ENCODE measurements at places on chromosomes 6 and 20.

DNA sequence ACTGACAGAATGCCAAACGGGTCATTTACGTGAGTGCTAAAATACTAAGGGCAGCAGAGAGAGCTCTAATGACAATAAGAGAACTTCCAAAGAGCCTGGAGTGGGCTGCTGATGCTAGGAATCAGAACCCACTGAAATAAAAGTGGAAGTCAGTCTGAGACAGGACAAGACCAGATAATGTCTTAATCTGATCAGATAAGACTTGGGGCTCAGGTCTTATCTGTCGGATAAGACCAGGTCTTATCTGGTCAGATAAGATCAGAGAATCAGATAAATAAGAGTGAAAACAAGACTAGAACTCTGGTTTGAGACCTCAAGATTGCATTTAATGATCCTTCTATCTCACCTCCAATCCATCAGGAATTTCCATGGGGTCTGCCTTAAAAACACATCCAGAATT, 18.6 kb downstream of the LRP11 start:
- DNase-seq = no peak

- DNase-seq = no peak
These were observed 24.5 kb upstream of the SMOC2 start for GRCh38 chr6:168416531-168416930.

DNA sequence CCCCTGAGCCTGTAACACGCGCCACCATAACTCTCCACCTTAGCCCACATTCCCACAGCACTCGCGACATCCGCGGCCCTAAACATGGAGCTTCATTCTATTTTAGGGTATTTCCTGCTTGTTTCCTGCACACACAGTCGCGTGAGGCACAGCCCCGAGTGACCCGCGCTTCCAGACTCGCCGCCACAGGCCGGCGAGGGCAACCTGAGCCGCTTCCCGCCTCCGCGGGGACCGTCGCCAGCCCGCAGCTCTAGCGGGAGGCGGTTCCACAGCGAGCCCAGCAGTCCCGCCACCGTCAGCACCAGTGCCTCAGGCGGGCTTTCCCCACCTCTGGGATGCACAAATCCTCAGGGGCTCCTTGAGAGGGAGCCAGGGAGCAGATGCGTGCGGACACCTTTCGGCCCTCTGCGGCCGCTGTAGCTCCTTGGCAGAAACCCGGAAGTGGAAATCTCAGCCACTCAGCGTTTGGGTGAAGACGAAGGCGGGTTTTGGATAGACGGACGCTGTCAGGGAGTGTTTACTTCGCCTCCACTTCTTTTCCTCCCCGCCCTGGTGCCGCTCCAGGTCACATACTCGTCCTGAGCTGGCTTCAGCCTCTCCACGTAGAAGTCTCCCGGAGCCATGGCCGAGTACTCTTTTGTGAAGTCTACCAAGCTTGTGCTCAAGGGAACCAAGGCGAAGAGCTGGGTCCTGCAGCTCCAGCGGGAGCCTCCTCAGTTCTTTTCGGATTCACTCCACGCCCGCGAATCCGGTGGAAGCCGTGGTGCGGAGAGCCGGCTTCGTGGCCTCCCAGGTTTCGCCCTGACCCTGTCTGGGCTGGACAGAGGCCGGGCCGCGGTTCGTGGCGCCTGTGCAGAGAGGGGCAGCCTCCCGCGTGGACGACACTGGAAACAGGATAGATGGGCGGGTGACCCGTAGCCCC, 2177.4 kb upstream of the DEFB115 start:
- no peak for DNase-seq

GRCh38 chr20:35994994-35995453, 26.6 kb downstream of the CNBD2 start:
- DNase-seq = peak; percentile 78

DNA sequence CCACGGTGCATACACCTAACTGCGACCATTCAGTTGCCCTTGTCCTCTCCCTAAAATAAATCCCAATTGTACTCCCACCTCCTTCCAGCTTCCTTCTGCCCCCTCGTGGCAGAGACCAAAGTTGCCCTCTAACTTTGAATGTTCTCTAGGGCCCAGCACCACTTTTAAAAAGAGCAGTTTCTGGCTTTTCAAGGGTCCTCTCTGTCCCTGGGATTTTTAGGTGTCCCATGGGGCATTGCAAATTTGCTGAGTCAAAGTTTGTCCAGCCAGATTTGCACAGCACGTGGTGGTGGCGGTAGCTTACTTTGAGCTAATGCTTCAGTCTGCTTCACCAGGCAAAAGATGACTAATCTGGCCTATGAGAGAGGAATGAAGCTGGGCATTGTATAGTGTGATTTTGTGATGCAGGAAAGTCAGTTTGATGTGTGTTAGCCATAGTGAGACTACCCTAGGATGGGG, 100.2 kb downstream of the PERP start:
- peak; percentile 24 for DNase-seq

GRCh38 chr6:1170794-1171193, 141.1 kb upstream of the FOXQ1 start:
- no peak for DNase-seq

DNA sequence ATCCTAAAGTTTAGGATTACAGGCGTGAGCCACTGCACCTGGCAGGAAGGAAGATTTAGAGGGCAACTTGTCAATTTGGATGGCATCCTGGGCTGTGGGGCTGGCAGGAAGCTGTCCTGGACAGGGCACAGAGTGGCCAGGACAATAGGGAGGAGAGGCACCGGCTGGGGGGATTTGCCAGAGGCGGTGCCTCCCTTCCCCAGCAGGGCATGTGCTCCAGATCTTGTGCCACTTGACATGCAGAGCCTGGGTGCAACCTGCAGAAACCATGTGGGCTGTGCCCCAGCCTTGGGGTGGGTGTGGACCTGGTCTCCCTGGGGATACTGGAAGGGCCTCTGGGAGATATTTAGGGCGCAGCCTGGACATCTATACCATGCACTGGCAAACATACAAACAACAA, 58.6 kb upstream of the EEF1A1 start:
- no peak for DNase-seq

- no peak for DNase-seq
These were observed 520 bp downstream of the KCNK17 start for GRCh38 chr6:39313526-39314272.

GRCh38 chr6:35260591-35261570, 1.3 kb downstream of the ZNF76 start:
- no peak for DNase-seq

DNA sequence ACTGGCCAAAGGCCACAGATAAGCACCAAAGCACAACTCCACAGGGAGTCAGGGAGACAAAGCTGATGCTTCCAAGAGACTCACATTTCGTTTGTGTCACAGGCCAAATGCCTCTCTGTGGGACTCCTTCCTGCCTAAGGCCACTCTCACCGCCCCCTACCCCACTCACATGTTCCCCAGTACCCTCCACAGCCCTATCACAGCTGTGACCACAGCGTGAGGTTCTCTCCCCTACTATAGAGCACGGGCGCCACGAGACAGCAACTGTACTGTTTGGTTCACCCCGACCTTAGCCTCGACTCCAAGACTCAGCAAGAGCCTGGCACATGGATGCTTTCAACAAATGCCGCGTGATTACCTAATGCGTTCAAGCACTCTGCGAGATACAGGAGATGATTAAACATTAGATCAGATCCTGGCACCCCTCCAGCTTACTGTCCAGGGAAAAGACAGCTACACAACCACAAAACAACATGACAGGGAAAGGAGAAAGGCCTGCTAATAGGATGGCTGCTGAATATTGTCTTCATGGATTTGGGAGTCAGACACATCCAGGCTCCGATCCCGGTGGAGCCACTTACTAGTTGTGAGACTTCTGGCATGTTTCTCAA, 105.5 kb downstream of the AGPAT4 start:
- no peak for DNase-seq

- peak; percentile 58 for DNase-seq
These were observed 20.9 kb upstream of the POM121L2 start for GRCh38 chr6:27332692-27333641.

DNA sequence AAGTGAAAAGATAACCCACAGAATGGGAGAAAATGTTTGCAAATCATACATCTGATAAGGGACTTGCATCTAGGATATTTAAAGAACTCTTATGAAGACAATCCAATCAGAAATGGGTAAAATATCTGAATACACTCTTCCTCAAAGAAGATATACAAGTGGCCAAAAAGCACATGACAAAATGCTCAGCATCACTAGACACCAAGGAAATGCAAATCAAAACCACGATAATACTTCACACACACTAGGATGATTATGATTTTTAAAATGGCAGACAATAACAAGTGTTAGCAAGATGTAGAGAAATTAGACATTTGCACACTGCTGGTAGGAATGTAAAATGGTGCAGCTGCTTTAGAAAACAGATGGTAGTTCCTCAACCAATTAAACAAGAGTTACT, 34.8 kb upstream of the SIRT5 start:
- no peak for DNase-seq

DNA sequence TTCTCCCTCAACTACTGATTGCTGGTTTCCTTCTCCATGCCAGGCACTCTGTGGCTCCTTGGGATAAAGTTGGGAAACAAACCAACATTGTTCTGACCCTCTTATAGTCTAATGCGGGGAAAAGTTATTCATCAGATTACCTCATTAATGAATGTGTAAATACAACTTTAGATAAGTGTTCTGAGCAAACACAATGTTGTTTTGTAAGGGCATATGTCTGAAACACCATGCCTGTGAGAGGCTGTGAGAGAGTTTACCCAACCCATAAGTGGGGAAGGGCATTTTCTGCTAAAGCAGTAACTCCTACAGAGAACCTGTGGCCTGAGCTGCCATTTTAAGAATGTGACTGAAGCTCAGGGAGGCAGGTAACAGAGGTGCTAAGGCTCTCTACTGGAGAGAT, 283.5 kb downstream of the KHDC1L start:
- no peak for DNase-seq

DNA sequence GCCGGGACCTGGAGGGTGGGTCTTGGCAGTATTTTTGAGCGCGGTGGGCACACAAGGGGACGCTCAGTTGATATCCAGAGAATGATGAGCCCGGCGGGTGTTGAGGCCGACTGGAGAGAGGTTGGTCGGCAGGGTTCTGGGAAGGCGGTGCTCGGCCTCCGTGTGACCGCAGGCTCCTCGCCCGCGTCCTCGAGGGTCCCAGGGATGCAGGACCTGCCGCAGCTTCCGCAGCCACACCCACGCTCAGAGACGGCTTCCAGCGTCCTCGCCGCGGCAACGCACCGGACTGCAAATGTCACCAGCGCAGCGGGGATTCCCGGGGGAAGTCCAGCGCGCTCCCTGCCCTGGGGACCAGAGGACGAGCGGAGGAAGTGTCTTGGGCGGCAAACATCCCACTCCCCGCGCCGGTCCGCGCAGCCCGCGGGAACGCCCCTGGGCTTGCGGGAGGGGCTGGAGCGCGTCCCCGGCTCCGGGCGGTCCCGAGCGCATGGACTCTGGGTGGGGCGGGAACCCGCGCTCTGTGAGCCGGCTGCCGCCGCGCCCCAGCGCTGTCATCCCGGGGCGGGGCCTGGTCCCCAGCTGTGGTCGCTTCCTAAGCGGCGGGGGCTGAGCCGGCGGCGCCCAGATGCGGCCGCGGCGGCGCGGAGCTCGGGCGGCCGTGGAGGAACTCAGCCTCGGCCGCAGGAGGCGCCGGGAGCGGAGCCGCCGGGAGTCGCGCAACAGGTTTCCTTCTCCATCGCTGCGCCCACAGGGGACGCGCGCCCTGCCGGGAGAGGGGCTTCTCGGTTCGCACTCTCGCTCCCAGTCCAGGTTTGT, at the start of gene STX11:
TSS of gene STX11 (plus strand) at position 624 of the 816 bp plus-strand sequence. CDS start 36,111 bp downstream, outside the sequence.
- DNase-seq = peak; percentile 83

DNA sequence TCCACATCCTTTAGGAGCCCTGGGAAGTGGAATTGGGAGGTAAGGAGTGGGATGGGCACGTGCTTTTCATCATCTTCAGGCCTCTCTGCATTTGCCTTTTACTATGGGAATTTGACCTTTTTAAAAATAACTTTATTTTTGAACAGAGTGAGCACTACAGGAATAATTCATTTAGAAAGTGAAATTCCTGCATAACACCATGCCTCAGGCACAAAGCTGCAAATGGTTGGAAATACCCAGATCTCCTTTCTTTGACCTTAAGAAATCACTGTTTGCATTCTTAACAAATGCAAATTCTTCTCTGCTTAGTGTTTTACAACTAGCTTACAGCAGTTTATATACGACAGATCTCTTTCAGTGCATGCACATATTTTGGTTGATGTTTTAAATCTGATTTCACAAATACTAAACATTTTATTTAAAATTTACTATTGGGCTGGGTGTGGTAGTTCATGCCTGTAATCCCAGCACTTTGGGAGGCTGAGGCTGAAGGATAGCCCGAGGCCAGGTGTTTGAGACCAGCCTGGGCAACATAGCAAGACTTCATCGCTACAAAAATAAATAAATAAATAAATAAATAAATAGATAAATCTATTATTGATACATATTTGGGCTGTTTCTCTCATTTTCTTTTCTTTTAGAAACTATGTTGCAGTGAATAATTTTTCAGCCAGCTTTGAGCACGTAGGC, 24.5 kb downstream of the CST8 start:
- no peak for DNase-seq

GRCh38 chr6:162713974-162714780, 13.4 kb downstream of the PRKN start:
- no peak for DNase-seq

DNA sequence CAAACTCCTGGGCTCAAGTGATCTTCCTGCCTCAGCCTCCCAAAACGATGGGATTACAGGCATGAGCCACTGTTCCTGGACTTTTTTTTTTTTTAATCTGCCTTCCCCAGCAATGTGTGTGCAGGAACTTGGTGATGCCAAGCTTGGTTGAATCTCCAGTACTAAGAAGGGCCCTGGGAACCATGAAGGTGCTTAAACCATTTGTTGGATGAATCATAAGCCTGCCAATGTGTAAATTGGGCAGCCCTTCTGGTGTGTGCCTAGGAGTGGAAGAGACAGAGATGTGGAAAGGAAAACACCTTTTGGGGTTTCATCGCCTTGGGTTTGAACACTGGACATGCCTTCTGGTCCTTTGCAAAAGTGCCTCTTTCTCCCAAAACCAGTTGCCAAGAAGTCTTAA, 7.1 kb upstream of the SPO11 start:
- DNase-seq = no peak

DNA sequence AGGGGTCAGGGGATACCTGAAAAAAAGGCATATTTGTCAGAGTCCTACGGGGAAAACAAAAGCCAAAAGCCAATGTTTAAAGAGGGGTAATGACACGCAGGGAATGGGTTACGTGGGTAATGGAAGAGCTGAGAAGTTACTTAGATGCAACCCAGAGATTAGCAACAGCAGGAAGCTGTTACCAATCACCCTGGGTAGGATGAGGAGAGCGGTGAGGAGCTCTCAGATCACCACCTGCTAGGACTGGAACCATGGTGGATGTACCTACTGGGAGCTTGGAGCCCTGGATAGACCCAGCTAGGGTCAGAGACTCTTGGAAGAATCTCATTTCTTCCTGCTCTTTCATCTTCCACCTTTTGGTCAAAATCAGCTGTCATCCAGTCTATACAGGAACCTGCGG, 51.2 kb upstream of the RNF24 start:
- DNase-seq = no peak

- DNase-seq = no peak
These were observed 65.9 kb downstream of the TMEM244 start for GRCh38 chr6:129795261-129795660.

DNA sequence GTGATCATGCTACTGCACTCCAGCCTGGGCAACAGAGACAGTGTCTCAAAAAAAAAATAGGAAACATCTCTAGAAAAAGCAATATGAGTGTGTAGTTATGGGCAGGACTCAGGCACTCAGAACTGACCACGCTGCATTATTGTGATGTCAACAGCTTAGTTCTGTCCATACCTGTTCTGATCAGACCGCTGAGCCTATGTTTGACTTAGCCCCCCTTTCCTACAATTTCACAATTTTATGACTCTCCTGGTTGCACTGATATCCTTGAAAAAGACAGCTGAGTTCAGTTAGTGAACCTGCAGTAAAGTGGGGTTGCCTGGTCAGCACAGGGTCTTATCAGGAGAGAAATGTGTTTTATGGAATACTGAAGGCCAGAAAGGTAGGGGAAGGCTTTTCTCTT, 37.8 kb upstream of the PRDM1 start:
- no peak for DNase-seq

GRCh38 chr6:53230775-53231467, 82.3 kb upstream of the GCM1 start:
- DNase-seq = no peak
